ENCODE measurements at places on chromosomes 12 and 14.

DNA sequence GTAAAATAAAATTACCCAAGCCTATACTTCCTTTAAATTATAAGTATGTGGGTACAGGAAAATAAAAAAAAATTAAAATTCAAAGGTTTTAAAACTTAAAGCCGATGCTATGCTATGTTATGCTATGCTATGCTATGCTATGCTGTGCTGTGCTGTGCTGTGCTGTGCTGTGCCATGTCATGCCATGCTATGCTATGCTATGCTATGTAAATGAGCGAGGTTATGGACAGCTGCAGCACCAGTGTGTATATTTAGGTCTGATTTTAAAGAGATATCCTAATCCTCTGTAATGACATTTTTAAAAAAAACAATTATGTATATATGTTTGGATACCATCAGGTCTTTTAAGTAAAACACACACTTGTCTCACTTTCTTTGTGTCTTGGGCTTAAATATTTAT is 1822.0 kb upstream of the SEL1L start:
- no peak for DNase-seq

DNA sequence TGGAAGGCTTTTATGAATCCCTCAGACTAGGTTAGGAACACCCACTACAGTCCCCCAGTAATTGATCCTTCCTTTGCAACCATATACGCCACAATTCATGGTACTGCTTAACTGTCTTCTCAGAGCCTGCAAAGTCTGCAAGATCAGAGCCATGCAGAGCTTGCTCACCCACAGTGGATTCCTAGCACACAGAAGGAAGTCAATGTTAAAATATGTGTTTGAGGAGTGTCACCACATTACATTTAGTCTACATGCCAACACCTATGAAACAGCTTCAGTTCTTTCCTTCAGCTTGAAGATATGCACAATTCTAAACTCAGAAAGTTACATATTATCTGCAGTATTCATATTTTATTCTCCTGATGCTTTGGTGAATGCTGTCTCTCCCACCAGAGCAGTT is 138.5 kb downstream of the NDUFA12 start:
- DNase-seq, result no peak

- DNase-seq, result no peak
Observed at GRCh38 chr14:49363821-49364751, 222.1 kb downstream of the RPS29 start.

- no peak for DNase-seq
Observed at GRCh38 chr12:21662122-21662792, 4.6 kb upstream of the LDHB start.

DNA sequence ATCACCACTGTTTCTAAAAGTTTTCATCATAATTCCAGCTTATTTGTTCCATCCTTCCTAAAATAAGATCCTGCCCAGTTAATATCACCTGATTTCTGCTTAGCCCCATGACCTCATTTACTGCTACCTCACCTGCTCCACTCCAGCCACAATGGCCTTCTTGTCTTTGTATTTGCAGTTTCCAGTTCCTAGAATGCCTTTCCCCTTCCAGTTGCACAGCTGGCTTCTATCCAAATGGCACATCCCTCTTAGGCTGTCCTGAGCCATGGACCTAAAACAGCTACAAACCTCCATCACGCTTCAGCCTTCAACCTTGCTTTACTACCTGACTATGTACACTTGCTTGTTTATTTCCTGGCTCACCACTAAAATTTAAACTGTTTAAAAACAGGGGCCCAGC is 6.5 kb upstream of the LGMN start:
- DNase-seq, result no peak

- no peak for DNase-seq
Observed at GRCh38 chr14:31934767-31935266, 142.3 kb upstream of the ARHGAP5 start.

- DNase-seq, result no peak
Observed at GRCh38 chr14:62001963-62002362, 239.7 kb downstream of the SNAPC1 start.

DNA sequence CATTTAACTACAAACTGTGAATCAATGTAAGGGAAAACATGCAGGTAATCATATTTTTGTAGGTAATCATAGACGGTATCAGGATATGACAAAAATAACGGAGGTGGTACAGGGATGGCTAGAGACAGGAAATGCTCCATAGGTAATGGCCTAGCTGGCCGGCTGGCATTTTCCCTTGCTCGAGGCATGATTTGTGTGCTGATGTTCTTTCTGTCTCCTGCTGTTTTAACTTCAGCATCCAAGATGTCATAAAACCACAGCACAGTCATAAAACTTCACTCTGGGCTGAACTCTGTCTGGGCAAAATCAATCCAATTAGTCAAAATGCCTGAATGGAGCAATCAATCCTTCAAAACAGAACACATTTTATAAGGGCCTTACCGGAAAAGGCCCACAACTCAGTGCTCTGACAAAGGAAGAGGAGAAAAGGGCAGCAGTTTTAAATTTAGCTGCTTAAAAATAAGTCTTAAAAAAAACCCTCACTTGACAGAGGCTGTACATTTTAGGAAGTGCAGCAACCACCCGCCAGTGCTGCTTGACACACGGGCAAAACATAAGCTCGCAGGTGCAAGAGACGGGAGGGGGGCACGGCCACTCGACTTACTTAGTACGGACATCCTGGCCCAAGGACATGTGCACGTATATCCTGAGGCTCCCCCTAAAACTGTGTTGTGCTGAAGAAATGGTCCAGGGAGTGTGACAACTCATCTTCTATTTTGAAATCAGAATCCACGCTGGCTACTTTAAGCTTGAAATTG is 40.5 kb upstream of the GPR68 start:
- DNase-seq, result no peak

GRCh38 chr14:102532204-102532658 is 22.7 kb upstream of the ANKRD9 start:
- DNase-seq, result no peak

DNA sequence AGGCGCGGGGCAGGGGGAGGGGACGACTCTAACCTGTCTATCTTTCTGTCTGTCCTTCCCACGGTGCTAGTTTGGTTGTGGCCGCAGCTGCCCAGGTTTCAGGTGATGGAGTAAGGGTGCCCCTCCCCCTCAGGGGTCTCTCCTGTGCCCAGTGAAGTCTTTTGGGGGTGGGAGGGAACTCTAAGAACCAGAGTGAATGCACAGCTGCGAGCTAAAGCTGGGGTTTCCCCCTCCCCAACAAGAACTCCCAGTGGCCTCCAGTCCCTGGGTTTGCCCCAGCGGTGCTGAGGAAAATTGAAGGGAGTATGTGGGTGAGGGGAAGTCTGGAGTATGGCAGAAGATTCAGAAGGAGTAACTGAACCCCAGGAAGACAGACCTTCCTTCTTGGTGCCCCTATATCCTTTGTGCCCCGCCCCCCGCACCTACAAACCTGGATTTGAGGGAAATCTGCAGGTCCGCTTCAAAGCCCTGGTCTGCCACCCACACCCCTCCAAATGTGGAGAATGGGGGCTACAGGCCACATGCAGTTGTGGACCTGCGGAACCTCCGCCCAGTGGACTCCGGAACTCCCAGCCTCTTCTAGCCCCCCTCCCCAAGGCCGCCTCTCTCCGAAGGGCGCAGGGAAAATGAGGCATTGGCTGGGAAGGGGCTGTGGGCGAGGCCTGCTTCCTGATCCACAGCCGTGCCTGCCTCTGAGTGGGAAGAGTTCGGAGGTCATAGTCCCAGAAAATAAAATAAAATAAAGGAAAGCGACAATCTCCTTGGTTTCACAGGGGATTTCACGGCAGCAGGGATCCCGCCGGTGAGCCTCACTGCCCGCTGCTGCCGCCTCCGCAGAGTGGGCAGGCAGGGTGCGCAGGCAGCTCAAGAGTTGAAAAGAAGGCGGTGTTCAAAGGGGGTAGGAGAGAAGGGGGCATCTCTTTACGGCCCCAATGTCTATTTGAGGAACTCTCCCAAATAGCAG is 3.4 kb upstream of the HOXC9 start:
- no peak for DNase-seq

DNA sequence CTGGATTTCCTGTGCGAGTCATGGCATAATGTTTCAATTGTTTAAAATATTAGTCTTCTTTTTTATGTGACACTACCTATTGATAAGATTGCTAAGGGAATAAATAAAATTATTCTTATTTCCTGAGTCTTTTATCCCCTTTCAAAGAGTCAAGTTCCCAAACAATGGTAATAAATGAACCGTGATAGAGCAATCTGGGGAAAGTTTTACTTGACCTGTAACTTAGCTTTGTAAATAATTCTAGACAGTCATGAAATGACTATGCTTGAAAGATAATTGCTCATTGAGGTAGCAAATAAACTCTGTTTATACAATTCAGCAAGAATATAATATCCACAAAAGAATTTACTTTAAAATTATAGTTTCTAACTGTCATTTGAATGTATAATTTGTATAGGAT is 82.1 kb downstream of the TSPAN8 start:
- no peak for DNase-seq

- DNase-seq, result no peak
Observed at GRCh38 chr12:59698600-59698999, 102.8 kb downstream of the SLC16A7 start.

- no peak for DNase-seq
Observed at GRCh38 chr12:11732023-11732422, 82.5 kb downstream of the ETV6 start.

DNA sequence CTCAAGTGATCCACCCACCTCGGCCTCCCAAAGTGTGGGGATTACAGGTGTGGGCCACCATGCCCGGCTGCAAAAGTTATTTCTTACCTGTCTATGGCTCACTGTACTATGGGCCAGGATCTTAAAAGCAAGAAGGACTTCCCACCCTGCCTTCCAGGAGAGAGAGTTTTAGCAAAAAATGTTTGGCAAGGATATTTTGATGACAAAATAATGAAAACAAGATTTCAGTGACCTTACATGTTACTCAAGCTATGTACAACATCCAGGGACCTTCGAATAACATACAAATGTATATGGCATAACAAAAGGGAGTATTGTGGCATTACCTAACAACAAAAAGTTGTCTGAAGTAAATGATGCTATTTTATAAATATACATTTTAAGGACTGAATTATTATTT is 55.1 kb downstream of the ANO6 start:
- no peak for DNase-seq

DNA sequence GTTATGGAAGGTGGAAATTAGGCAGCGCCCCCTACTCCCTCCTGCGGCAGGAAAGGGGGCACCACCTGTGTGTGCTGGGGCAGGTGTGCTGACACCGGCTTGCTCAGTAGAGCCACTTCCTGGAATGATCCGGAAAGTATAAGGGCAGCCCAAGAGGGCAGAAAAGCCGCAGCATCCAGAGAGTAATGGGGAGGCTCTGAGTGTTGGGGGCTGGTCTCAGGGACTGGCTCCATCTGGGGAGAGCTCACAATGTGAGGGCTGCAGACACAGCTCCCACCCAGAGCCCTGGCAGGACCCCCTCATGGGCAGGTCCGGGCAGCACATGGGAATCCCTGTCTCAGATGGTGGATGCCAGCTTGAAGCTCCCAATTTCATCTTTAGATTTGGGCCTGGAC is 187.6 kb upstream of the C14orf180 start:
- no peak for DNase-seq

- no peak for DNase-seq
Observed at GRCh38 chr12:132161796-132162507, 17.7 kb downstream of the NOC4L start.

DNA sequence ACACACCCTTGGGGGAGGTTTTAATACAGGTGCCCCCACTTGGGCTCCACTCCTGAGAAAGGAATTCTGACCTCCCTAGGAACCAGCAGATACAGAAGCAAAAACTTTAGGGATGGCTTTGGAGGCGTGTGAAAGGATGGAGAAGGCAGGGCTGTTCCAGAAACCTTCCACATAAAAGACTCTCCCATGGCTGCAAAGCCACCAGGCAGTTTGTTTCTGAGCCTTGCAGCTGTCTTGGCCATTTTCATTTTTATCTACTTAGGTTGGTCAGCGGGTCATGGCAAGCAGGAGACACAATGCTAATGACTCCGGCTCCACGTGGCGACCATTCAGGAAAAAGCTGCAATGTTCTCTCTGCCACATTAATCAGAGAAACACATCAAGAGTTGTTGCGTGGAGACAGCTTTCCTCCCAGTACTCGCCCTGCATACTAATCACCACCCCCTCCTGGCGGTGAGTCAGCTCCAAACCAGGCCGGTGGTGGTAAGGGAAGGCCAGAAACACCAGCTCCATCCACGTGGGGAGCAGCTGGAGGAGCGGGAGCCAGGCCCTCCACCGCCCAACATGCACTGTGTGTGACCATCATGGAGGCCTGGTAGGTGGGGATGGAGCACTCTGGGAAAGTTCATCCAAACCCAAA is 30.9 kb upstream of the IRF2BPL start:
- DNase-seq, result peak; percentile 67

DNA sequence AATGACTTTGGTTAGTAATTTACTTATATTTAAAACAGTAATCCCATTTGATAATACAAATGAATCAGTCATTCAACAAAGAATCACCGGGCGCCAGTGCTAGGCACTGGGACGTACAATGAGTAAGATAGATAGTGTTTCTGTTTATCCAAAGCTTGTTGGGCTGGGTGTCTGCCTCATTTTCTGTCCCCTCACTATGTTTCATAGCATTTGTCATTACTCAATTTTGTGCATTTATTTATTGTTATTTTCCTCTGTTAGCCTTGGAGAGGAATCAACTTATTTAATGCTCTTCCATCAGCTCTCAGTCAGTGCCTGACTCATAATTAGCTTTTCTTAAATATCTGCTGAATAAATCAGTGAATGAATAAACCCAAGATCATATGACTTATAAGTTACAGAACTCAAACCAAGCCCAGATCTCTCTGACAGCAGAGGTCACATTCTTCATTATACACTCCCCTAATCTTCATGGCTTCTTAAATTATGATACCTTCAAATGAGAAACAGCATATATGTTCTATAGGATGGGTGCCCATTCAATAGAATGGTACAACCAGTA is 86.2 kb downstream of the TSPAN8 start:
- DNase-seq, result no peak

DNA sequence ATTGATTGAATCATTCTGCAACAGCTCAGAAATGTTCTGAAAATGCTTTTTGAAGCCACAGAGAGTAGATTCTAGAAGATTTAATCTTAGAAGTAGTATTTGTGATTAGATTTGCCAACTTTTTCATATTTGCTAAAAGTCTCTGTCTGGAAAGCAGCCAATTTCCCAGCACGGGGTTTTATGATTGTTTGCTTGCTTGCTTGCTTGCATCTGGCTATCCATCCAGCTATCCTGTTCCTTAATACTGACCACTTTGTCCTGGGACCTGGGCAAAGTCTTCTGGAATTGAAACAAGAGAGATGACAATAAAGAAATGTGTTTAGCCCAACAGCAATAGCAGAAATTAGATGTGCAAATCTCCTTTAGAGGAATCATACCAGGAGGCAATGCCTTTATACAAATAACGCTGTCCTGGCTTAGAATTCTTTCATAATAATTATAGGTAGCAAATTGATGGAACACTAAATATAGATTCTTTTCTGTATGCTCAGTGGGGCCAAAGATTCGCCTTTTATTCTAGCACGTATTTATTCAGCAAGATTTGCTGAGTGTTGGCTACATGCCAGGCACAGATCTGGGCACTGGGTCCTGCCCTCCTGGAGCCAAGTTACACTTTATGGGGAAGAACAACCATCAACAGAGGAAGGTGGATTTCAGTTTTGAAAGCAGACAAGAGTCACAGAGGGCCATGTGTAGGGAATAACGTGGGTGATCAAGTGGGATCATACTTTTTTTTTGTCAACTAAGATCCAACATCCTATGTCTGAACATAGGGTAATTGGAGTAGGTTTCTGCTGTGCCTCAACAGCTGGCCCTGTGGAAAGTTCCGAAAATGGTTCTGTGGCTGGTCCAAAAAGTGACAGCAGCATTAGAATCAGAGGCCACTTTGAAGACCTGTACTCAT is 25.3 kb downstream of the MYBPC1 start:
- no peak for DNase-seq

All from T1000 (cell line).